ENCODE measurements at places on chromosomes 16 and 17. TPM values are rescaled to one million over a fixed set of nuclear protein-coding genes. Genes with fewer than 3 reads are reported as not detected.
A peak's percentile ranks its signal among the peaks of the same experiment; 100 is the strongest.

GRCh38 chr16:1790611-1791255, 2.8 kb downstream of the IGFALS start:
- H3K4me1 ChIP-seq = peaks cover 27% of the 10 kb centered on the region
- no peak overlapping the region for H3K27ac ChIP-seq
- no peaks in the 10 kb centered on the region for H3K27me3 ChIP-seq
- DNase-seq = peak; percentile 60
- peaks cover 57% of the 10 kb centered on the region for H3K36me3 ChIP-seq

GRCh38 chr17:17386094-17386800, 83.1 kb downstream of the NT5M start:
- no peaks in the 10 kb centered on the region for H3K27me3 ChIP-seq
- no peaks in the 10 kb centered on the region for H3K36me3 ChIP-seq
- no peak overlapping the region for H3K4me3 ChIP-seq
- H3K27ac ChIP-seq = no peak overlapping the region

The TBC1D28 gene
- total RNA-seq = not detected

DNA sequence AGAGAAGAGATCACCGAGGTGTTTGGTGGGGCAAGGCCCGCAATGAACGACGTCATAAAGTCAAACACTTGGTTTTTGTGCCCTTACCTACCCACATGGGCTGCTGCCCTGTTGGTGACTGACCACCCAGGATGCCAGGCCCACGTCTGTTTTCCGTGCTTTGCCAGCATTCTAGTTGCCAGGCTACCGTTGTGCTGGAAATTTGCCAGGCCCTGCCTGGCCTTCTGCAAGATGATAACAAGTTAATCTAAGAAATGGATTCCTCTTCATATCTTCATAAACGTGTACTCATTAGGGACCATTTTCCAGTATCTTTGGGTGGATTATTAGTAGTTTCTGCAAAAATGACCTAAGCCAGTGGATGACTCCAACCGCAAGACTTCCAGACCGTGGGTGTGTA, 35.4 kb downstream of the SLC6A4 start:
- H3K27me3 ChIP-seq = no peaks in the 10 kb centered on the region
- no peaks in the 10 kb centered on the region for H3K4me1 ChIP-seq

The CES5A gene
- 0.30 TPM for total RNA-seq

DNA sequence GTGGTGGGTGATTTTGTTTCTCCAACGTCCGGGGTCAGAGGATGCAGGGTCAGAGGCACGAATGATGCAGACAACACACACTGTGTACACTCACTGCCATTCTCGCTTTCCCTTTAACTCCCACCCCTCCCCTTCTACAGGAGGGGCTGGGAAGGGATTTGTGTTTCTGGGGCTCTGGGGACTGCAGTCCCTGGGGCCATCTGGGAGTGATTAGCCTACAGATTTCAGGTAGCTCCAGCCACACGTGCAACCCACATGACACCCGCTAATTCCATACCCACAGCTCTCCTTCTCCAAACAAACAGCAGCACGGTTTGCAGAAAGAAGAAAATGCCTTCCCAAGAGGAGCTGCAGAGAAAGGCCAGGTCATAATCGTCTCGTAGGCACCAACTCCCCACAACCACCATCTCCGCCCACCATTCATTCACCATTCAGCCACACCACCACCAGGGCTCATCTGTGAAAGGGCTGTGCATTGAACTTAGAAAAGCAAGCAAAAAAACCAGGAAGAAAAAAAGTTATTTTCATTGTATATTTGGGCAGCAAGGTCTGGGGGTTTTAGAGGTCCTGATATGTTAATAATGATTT, 9.4 kb upstream of the SOX9 start:
- H3K4me3 ChIP-seq = no peak overlapping the region
- peaks cover 17% of the 10 kb centered on the region for H3K4me1 ChIP-seq
- H3K27me3 ChIP-seq = peaks cover 40% of the 10 kb centered on the region
- H3K27ac ChIP-seq = peak overlapping the region; percentile 42

The APOBR gene
- 4.3 TPM for total RNA-seq

GRCh38 chr16:30349675-30350074, 5.4 kb downstream of the CD2BP2 start:
- H3K27me3 ChIP-seq = no peaks in the 10 kb centered on the region
- no peak overlapping the region for H3K4me3 ChIP-seq
- H3K27ac ChIP-seq = no peak overlapping the region
- H3K36me3 ChIP-seq = peaks cover 28% of the 10 kb centered on the region
- peak; percentile 49 for DNase-seq
- peaks cover 31% of the 10 kb centered on the region for H3K4me1 ChIP-seq

The HSPB9 gene
- 0.48 TPM for total RNA-seq

The PRM3 gene
- not detected for total RNA-seq

DNA sequence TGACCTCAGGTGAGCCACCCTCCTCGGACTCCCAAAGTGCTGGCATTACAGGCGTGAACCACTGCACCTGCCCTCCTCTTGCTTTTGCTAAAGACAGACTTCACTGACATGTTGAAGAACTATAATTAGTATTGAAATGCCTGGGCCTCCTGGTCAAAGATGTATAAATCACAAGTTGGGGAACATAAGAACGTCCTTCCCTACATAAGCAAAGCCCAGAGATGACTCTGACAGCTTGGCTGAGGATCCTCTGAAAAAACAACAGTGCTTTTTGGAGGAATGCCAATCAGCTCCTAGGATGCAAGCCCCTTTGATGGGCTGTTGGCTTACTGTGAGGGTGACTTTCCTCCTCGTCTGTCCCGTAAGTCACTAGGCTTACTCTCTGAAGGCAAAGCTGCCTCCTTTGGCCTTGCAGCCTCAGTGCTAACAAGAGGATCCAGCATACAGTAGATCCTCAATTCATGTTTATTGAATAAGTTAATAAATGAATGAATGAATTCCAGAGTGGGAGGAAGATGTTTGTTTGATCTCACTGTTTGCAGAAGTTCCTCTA, 6.3 kb downstream of the APOH start:
- no peak for DNase-seq
- no peaks in the 10 kb centered on the region for H3K36me3 ChIP-seq
- no peak overlapping the region for H3K27ac ChIP-seq
- no peaks in the 10 kb centered on the region for H3K4me1 ChIP-seq

- peaks cover 4% of the 10 kb centered on the region for H3K27me3 ChIP-seq
- peak overlapping the region; percentile 45 for H3K4me3 ChIP-seq
Measured at GRCh38 chr16:89256651-89257254, 39.2 kb downstream of the ZNF778 start.

GRCh38 chr17:80477647-80478478, 1.5 kb upstream of the NPTX1 start:
- peaks cover 100% of the 10 kb centered on the region for H3K27me3 ChIP-seq
- H3K4me1 ChIP-seq = peaks cover 50% of the 10 kb centered on the region

- peaks cover 7% of the 10 kb centered on the region for H3K27me3 ChIP-seq
- H3K36me3 ChIP-seq = no peaks in the 10 kb centered on the region
- no peak overlapping the region for H3K27ac ChIP-seq
Measured at GRCh38 chr16:27199736-27200135, 3.6 kb upstream of the KDM8 start.

GRCh38 chr16:30548416-30549253, 9.5 kb downstream of the ZNF764 start:
- no peak overlapping the region for H3K27ac ChIP-seq
- no peak overlapping the region for H3K4me3 ChIP-seq
- peaks cover 15% of the 10 kb centered on the region for H3K4me1 ChIP-seq
- H3K27me3 ChIP-seq = no peaks in the 10 kb centered on the region
- peaks cover 7% of the 10 kb centered on the region for H3K36me3 ChIP-seq

The SDR42E1 gene
- total RNA-seq = 27.5 TPM

GRCh38 chr17:49440581-49440980, 25.9 kb upstream of the PHB1 start:
- DNase-seq = no peak
- H3K27ac ChIP-seq = no peak overlapping the region
- peaks cover 43% of the 10 kb centered on the region for H3K27me3 ChIP-seq
- peaks cover 21% of the 10 kb centered on the region for H3K4me1 ChIP-seq
